ENCODE measurements at places on chromosomes 7 and 10.

- no peak for DNase-seq
These were observed 209.0 kb downstream of the LRMDA start for GRCh38 chr10:75640381-75640780.

DNA sequence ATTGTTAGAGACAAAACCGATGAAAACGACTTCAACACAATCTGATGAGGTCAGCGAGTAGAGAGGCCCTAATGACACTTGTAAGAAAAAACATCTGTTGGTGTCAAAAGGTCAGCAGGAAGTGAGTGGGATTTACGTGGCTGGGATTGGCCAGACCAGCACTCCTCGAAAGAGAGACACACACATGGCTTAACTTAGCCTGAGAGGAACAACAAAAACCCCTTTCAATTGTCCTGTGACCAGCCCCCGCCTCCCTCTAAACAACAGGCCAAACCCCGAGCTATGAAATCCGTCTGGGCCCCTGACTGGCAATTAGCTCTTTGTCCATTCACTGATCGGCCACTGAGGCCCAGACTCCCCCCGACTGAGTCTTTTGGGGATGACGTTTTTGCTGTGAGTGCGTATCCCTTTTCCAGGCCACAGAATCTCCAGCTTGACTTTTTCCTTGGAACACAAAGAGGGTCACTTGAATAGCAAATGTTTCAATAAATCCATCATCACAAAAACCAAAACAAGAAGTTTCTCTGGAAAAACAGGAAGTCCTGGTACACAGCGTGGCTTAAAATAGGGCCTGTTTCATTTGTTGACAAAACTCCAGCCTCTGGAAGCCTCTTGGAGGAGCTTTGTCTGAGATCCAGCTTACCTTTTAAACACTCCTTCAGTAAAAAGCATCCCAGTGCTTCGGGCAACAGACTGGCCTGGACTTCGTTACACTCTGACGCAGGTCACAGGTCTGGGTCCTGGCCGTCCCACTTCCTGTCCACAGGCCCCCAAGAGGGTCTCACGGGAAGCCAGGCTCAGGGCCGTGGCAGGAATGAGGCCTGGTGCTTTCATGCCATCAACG is 103.0 kb downstream of the CTBP2 start:
- DNase-seq = no peak

- DNase-seq = no peak
These were observed 24.8 kb downstream of the GBX1 start for GRCh38 chr7:151142686-151143040.

DNA sequence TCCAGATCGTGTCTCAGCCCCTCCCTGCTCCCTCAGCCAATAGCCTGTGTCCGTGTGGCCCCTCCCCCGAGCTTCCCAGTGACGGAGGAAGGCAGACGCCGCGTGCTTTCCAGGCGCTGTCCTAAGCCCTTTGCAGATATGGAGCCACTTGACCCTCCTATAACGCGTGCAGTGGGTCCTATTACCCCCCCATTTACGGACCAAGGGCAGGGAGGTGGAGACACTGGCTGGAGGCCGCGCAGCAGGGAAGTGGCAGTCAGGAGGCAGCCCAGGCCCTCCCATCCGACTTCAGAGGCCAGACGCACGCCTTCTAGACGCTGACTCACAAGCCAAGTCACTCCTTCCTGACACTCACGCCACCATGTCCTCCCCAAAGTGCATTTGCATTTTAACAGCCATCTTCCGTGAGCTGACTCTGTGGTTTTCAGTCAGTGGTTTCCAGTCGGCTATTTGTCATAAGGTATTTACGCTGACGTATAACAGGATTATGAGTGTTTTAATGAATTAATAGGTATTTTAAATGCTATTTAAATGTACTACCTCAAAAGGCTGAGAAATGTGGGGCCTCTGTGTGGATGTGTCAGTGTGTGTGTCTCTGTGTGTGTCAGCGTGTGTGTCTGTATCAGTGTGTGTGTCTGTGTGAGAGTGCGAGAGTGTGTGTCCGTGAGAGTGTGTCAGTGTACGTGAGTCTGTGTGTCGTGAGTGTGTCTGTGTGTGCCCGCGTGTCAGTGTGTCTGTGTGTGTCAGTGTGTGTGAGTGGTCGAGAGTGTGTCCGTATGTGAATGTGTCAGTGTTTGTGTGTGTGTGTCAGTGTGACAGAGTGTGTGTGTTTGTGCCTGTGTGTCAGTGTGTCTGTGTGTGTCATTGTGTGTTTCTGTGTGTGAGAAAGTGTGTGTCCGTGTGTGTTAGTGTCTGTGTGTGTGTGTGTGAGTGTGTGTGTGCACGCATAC is 92.0 kb upstream of the INSIG1 start:
- peak; percentile 89 for DNase-seq

- no peak for DNase-seq
These were observed 303.1 kb upstream of the FZD1 start for GRCh38 chr7:90961037-90961725.

All from activated CD8-positive, alpha-beta memory T cell treated with anti-CD3 and anti-CD28 coated beads for 4 hours (primary cell).